Umbilical cord (tissue), 2 donors: ENCODE measurements at places on chromosomes 12 and 14. TPM values are rescaled to one million over a fixed set of nuclear protein-coding genes. Genes with fewer than 3 reads are reported as not detected.

GRCh38 chr12:49910331-49911212, 6.9 kb upstream of the FAIM2 start:
- DNase-seq = no peak

GRCh38 chr12:127038152-127038551, 1228.8 kb upstream of the TMEM132C start:
- DNase-seq = no peak

The CHGA gene
- 21.9 TPM for total RNA-seq

The PRDM4 gene
- total RNA-seq = 19.3 TPM

DNA sequence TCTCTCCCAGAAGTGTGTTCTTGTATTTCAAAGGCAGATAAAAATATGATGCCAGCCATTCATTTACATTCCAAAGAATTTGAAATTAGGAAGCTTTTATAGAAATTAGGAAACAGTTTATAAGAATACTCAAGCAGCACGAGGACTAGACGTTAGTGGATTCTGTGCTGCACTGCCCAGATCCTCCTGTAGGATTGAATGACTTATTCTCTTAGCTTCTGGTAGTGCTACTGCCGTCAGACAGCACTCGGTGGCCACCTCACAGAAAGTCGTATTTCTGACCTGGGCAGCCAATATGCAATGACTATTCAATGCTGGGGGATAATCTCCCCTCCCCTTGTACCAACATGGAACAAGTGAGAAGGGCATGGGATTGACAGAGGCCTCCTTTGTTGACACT, 326.4 kb downstream of the RPL10L start:
- DNase-seq = no peak

GRCh38 chr12:4648104-4648500, 749 bp downstream of the AKAP3 start:
- no peak for DNase-seq

DNA sequence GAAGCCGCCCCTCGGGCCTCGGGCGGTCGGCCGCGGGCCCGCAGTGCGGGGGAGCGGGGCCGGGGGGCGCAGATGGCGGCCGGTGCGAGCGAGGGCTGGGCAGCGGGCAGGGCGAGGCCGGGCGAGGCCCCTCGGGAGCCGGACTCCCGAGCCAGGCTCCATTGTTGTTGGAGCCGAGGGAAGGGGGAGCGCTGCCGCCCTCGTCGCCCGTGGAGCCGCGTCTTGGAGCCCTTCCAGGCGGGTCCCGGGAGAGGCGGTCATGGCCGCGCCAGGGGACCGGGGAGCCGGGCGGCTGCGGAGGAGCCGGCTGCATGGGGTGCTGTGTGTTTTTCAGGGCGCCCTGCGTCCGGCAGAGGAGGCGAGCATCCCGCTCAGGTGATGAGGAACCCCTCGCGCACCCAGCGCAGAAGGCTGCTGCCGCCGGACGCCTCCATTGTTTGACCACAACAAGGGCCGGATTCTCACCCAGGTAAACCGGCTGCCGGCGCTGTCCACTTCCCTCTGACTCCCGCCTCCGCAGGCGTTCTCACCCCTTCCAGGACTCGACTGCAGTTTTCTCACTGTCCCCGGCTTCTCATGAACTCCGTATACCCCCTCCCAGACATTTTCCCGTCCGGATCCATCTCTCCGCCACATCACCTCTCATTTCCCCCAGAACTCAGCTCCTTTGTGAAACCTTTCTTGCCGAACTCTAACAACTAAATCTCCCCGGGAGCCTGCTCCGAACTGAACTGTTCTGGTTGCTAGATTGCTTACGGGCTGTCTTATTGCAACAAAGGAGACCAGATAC, 732 bp downstream of the ZNF664 start:
- peak; percentile 20 for DNase-seq

The MYO1A gene
- total RNA-seq = 5.8 TPM

- no peak for DNase-seq
Measured at GRCh38 chr14:50762001-50762930, 68.7 kb downstream of the NIN start.

DNA sequence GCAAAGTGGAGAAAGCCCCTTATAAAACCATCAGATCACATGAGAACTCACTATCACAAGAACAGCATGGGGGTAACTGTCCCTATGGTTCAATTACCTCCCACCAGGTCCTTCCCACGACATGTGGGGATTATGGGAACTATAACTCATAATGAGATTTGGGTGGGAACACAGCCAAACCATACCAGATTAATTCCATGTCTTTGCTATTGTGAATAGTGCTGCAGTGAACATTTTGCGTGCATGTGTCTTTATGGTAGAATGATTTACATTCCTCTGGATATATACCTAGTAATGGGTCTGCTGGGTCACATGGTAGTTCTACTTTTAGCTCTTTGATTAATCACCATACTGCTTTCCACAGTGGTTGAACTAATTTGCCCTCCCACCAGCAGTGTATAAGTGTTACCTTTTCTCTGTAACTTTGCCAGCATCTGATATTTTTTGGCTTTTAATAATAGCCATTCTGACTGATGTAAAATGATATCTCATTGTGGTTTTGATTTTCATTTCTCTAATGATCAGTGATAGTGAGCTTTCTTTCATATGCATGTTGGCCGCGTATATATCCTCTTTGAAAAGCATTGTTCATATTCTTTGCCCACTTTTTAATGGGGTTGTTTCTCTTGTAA, 29.7 kb upstream of the SAV1 start:
- DNase-seq = no peak

DNA sequence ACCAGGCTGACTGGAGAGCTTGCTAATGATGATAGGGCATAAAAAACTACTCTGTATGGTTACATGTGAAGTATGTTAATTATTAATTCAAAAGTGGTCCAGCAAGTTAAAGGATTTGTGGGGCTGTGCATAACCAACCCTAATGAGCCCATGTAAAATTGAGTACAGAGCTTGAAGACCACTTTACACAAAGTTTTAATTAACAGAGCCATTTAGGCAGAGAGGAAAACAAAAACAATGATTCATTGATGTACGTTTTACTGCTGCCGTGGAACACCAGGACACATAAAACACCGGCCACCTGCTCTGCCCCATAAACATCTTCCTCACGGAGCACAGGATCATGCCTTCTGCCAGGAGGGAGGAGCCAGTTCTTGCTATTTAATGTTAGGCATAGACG, 83.5 kb downstream of the RIMBP2 start:
- no peak for DNase-seq

The CS gene
- 35.2 TPM for total RNA-seq

The CHFR gene
- total RNA-seq = 34.7 TPM

The TMEM233 gene
- total RNA-seq = 1.7 TPM

The MANSC1 gene
- total RNA-seq = 1.2 TPM

DNA sequence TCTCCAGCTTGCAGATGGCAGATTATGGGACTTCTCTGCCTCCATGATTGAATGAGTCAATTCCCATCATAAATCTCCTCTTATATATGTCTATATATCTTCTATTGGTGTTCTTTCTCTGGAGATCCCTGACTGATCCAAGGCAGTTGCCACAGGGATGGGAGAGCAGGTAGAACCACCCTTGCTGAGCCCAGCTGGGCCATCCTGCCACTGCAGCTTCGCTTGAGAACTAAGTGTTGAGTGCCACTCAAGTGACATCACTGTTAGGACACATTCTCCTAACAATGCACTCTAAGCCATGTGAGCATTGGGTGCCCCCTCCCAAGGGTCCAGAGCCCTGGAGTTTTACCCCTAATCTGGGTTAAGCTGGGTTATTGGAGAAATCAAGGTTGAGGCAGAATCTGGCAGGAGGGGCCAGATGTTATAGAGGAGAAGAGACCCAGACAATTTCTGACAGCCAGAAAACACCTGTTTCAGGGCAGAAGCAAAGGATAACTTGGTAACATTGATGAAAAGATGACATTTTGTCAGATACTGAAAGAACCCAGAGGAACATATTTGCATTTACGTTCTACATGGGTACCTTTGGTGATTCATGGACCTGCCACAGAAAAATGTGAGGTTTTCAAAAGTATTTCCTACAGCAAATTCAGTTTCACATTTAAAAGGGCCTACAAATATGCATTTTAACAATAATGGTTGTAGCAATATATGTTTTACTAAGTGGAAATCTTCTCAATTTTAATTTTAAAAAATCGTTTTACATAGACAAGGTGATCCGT, 57.2 kb upstream of the MAX start:
- DNase-seq = peak; percentile 40

DNA sequence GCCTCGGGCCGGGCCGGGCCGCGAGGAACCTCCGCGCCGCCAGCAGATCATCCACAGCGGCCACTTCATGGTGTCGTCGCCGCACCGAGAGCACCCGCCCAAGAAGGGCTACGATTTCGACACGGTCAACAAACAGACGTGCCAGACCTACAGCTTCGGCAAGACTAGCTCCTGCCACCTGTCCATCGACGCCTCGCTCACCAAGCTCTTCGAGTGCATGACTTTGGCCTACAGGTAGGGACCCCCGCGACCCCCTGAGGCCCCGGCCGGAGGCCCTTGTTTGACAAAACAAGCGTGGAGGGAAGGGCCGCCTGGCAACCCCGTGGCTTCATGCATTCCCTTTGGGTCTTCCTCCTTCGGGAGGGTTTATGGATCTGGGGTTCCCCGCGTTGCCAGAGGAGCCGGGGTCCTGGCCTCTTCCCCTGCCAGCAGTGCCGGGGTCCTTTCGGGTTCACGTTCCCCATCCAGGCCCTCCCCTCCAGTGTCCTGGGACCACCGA, 526 bp downstream of the MLXIP start:
- DNase-seq = no peak

- peak; percentile 60 for DNase-seq
Measured at GRCh38 chr14:94110552-94111181, at the start of gene IFI27. IFI27 (plus strand) TSS chr14:94110736.

DNA sequence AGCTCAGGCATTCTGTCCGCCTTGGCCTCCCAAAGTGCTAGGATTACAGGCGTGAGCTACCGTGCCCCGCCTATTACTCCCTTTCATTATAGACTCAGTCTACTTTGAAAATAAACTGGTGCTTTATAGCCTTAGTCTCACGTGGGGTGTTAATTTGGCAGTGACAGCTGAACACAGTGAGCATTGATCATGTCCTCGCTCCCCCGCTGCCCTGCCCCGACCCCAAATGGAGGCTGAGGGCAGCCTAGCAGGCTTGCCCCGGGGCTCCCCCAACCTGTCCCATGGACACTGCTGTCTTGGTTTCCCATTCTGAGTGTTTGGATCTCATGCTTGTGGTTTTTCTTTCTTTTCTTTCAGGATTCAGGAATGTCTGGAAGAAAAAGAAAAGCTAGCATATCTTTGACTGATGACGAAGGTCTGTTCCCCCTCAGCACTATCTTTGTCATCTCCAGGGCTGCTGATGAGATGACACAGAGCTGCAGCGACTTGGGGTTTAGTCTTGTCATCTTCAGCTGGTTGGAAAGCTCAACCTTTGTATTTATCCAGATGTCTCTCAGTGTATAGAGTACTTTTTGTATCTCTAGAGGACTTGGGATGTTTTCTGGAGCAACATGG, 42.2 kb downstream of the EP400 start:
- DNase-seq = no peak

GRCh38 chr12:94674835-94675234, 24.5 kb upstream of the TMCC3 start:
- DNase-seq = peak; percentile 71

The TAS2R50 gene
- total RNA-seq = 5.8 TPM
